ENCODE measurements at places on chromosomes 2 and 18. TPM values are rescaled to one million over a fixed set of nuclear protein-coding genes. Genes with fewer than 3 reads are reported as not detected.

GPR39 gene
- 7.7 TPM for total RNA-seq

MRPL44 gene
- total RNA-seq, result 20.2 TPM

SPP2 gene
- total RNA-seq, result not detected

SLC23A3 gene
- not detected for total RNA-seq

SPATA3 gene
- not detected for total RNA-seq

SPTBN1 gene
- 320 TPM for total RNA-seq

ZAP70 gene
- total RNA-seq, result 3.4 TPM

TEKT4 gene
- 1.9 TPM for total RNA-seq

LAPTM4A gene
- 175 TPM for total RNA-seq

GPR75 gene
- total RNA-seq, result 0.72 TPM

ZNF519 gene
- 16.9 TPM for total RNA-seq

EFR3B gene
- 4.3 TPM for total RNA-seq

LCT gene
- 1.7 TPM for total RNA-seq

ZNF804A gene
- 3.1 TPM for total RNA-seq

FLACC1 gene
- 10.8 TPM for total RNA-seq

DAW1 gene
- total RNA-seq, result not detected

TNFAIP6 gene
- 13.7 TPM for total RNA-seq

HMSD gene
- total RNA-seq, result 2.4 TPM

AP1S3 gene
- 6.3 TPM for total RNA-seq

ZDBF2 gene
- 24.6 TPM for total RNA-seq

PJVK gene
- total RNA-seq, result 18.1 TPM

BOD1L2 gene
- 3.1 TPM for total RNA-seq

DNA sequence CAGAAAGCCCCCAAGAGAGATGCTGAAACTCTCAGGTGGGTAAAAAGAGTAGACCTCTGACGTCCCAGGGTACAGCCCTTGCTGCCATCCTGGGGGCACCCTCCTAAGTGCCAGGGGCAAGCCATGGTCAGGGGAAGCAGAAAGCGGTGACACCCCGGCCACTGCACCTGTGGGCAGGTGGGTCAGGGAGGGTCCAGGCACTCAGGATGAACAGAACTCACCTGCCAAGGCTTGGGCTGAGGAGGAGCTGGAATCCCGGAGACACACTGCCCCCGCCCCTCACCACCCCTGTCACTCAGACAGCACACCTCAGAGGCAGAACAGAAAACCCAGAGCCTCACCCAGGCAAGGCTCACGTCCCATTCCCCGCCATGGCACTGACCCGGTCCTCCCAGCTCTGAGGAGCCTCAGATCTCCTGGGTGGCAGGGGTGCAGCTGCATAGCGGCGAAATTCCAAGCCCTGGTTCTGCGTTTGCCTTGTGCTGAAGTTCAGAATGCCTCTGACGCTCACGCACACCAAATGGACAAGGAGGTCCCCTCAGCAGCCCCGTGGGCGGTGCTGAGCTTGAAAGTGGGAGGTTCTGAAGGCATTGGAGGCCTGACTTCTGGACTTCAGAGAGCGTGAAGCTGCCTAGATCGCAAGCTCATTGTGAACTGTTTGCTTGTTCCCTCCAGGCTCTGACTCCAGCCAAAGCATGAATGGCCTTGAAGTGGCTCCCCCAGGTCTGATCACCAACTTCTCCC, 4.3 kb downstream of the GPR17 start:
- DNase-seq, result no peak

- DNase-seq, result no peak
These were observed 105.3 kb downstream of the PARD3B start for GRCh38 chr2:204650611-204651010.

GRCh38 chr2:220583725-220584124, 956.3 kb downstream of the SLC4A3 start:
- DNase-seq, result no peak

DNA sequence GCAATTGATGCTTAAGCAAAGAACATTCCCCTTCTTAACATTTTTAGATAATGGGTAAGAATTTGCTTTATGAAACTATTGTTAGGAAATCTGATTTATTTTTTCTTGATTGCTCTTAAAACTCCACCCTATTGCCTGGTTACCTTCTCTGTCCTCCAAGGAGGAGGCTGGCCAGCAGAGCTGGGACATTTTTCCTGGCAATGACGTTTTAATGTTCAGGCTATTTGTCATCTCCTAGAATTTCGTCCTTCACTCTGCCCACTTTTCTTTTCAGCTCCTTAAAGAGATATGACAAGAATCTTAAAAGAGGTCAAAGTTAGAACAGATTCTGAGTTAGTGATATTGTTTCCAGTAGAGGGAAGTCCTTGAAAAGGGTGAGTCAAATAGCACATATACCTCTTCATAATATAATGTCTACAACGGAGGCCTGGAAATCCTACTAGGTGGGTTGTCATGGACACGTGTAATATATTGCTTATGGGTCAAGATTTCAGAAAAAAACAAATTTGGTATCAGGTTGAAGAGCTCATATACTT, 141.0 kb downstream of the CMPK2 start:
- no peak for DNase-seq

DNA sequence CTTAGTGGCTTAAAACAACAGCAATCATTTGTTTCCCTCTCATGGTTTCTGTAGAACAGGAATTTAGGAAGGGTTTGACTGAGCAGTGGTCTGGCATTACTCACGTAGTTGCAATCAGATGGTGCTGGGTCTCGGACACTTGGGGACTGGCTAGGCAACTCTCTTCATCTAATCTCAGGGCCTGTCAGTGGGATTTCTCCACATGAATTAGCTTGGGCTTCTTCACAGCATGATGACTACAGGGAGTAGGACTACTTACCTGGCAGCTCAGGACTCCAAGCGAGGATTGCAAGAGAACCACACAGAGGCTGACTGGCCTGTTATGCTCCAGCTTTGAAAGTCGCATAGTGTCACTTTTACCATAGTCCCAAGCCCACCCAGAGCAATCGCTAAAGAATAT, 125.1 kb downstream of the TTC27 start:
- DNase-seq, result no peak

- no peak for DNase-seq
These were observed 52.8 kb downstream of the GAD1 start for GRCh38 chr2:170869461-170869860.

DNA sequence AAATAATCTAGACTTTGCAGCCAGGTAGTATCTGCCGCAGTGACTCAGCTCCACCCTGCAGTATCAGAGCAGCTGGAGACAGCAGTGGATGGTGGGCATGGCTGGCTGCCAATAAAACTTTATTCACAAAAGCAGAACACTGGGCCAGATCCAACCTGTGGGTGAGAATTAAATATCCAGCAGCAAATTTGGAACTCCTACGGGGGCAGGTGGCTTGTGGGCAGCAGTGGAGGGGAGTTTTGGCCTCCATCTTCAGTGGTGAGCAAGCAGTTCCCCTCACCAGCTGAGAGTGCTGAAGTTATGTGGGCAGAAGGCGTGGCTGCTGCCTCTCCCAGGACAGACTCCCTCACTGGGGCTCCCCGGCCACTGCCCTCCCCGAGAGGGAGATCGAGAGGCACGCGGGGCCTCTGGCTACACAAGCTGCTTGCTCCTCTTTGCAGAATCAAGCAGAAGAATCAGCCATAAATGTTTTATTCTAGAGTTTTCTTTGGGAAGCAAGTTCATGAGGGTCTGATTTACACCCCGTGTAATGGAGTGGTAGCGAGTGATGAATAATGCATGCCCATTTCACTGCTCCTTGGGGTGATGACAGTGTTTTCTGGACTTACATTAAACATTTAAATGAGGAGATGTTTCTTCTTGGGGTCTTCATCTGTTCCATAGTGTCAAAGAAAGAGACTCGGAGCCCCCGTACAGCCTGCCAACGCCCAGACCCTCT, 204.3 kb downstream of the SEPTIN10 start:
- no peak for DNase-seq

- no peak for DNase-seq
These were observed 226.4 kb downstream of the NEDD4L start for GRCh38 chr18:58270396-58270795.

- DNase-seq, result no peak
These were observed 413.0 kb downstream of the CDH2 start for GRCh38 chr18:27763936-27764335.

DNA sequence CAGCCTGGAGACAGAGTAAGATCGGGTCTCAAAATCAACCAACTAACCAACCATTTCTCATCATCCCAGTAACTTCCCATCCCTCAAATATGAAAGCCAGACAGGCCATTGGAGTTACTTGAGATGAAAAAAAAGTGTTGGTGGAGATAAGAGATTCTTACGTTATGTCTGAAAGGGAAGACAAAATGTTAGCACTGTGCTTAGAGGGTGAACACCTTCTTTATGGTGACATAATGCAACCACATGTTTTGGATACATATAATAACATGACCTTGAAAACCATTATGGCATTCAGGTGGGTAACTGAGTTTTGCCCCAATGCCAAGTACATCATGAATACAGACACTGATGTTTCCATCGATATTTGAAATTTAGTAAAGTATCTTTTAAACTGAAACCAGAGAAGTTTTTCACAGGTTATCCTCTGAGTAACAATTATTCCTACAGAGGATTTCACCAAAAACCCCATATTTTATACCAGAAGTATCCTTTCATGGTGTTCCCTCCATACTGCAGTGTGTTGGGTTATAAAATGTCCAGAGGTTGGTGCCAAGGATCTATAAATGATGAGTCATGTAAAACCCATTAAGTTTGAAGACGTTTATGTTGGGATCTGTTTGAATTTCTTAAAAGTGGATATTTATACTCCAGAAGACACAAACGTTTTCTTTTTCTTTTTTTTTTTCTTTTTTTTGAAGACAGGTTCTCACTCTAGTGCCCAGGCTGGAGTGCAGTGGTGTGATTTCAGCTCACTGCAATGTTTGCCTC, 45.5 kb downstream of the AAK1 start:
- no peak for DNase-seq

- no peak for DNase-seq
These were observed 19.4 kb upstream of the KCNG2 start for GRCh38 chr18:79778291-79778791.

- no peak for DNase-seq
These were observed 5.4 kb upstream of the CRYGC start for GRCh38 chr2:208134928-208135586.

GRCh38 chr2:126995621-126996377, 97.1 kb downstream of the TEX51 start:
- DNase-seq, result no peak

- no peak for DNase-seq
These were observed 1948.4 kb upstream of the PIK3C3 start for GRCh38 chr18:40006634-40007033.

- DNase-seq, result no peak
These were observed 181.6 kb downstream of the XIRP2 start for GRCh38 chr2:167069855-167070254.

GRCh38 chr2:166256896-166257295, 118.8 kb downstream of the SCN9A start:
- DNase-seq, result no peak

DNA sequence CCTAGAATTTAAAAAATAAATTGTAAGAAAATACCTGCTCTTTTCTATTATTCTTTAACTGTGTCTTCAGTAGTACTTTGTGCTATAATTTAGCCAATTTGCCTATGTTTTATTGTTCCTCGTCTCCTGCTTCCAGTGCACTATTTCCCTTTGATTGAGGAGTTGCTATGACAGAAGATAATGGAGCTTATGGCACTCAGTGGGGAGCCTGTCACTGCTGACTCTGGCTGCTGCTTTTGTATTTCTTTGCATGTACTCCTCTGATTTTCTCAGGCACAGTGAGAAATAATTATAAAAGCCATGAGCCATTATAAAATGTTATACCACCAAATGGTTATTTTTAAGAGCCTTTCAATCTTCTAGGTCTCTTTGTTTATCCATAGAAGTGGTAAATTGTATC, 1310.8 kb upstream of the SLC39A10 start:
- DNase-seq, result no peak

DNA sequence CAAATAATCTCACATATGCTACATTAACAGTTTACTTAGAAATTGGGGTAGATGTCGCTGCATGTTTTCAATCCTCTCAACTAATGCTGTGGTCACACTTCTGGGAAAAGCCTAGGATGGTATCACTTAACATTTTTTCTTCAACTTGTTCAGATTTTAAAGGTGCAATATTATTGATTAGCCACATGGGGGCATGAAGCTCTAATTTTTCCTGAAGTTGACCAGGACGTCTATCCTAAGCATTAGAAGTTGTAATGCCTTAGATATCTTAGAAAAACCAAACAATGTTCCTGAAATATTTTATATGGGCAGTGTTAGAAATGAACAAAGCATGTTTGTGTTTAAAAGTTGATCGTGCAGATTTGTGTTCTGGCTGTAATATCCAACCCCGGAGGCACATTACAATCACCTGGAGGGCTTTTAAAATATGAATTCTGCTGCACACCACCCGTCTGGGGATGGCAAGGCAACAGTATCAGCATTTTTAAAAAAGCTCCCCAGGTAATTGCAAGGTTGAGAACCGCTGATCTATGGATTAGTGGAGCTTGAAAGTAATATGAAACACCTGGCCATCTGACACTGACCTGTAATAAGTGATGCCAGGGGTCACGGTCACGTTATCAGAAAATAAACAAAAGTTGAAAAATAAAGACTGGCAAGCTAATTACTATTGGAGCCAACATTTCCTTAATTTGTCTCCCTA, 100.5 kb upstream of the LMAN1 start:
- DNase-seq, result peak; percentile 19

DNA sequence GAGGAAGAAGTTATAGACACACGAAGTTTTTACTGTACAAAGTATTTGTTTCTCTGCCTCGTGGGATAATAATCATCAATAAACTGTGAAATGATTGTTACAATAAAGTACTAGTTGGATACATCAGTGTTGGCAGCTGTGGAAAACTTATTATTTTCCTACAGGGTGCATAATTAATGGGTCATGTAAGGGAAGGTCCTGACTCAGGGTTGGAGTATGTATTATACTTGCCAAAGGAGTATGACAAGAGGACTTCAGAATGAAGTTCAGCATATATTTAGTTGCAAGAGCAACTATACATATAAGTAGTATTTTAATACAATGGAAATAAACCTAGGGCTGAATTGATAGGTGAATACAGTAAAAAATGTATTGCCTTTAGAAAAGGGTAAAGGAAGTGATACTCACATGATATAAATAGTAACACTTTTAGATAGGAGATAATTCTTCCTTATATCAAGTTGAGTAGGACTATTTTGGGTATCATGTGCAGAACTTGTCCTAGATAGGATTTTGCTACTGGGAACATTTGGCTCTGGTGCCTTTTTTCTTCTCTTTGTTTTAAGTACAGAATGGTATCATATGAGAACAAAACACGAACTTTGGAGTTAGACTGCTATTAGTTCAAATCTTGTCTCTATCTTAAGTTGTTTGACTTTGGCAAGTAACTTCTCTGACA, 79.1 kb downstream of the PLCL1 start:
- DNase-seq, result no peak

All from umbilical cord (tissue), 2 donors.